ENCODE measurements at places on chromosomes 12 and 14. TPM values are rescaled to one million over a fixed set of nuclear protein-coding genes. Genes with fewer than 3 reads are reported as not detected.

Gene OTOGL
- 0.27 TPM for total RNA-seq

Gene KHNYN
- 26.8 TPM for total RNA-seq

Gene OTUB2
- 1.2 TPM for total RNA-seq

Gene CLEC1B
- total RNA-seq = not detected

DNA sequence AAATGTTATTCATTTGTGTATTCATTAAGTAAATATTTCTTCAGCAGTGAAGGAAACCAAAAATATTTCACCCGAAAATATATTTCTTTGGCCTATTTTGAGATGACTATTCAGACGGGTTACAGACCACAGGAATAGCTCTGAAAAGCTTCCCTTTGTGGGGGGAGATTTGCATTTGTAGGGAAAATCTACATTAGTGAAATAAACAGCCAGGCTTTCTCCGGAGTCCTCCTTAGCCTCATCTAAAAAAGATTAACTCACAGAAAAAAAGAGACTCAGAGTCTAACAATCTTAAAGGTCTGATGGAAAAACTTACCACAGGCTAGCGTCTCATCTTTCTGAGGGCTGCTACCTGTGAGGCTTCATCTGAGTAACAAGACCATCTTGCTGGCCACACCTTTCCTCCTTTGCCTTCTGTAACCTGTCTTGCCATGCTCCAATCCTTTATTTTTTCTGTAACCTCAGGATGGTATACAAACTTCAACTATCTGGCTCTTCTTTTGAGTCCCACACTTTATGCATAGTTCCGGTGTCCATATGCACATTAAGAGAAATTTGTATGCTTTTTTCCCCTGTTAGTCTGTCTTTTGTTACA lies 100.7 kb downstream of the CNTN1 start:
- H3K27ac ChIP-seq = no peak overlapping the region
- H3K4me1 ChIP-seq = no peaks in the 10 kb centered on the region
- H3K27me3 ChIP-seq = no peaks in the 10 kb centered on the region
- no peak overlapping the region for H3K4me3 ChIP-seq
- DNase-seq = no peak

GRCh38 chr12:47903151-47903611 lies 1.6 kb downstream of the VDR start:
- peak; percentile 25 for DNase-seq
- H3K27me3 ChIP-seq = peaks cover 16% of the 10 kb centered on the region
- H3K36me3 ChIP-seq = no peaks in the 10 kb centered on the region
- H3K27ac ChIP-seq = peak overlapping the region; percentile 84
- peak overlapping the region; percentile 98 for H3K4me3 ChIP-seq
- H3K4me1 ChIP-seq = peaks cover 45% of the 10 kb centered on the region

- no peak for DNase-seq
- peak overlapping the region; percentile 55 for H3K27ac ChIP-seq
- peaks cover 17% of the 10 kb centered on the region for H3K4me1 ChIP-seq
- peaks cover 7% of the 10 kb centered on the region for H3K27me3 ChIP-seq
Observed at GRCh38 chr14:105487986-105488777, 1.5 kb downstream of the CRIP1 start.

DNA sequence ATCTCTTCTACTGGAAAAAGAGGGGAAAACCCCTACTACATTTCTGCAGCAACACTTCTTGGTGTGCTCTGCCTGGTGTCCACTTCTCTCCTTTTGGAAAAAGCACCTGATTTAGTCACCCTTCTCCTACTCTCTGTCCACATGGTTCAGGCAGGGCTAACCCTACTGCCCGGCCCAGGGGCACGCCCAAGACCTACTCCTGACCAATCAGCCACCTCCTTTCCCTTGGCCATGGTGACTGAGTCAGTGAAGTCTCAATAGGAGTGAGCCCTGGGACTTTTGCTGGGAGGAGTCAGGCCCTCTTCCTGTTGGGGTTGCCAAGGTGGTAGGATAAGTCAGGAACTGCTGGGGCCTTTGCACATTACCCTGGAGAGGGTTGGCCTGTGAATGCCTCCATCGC lies 52.5 kb upstream of the MYL2 start:
- DNase-seq = no peak
- peaks cover 7% of the 10 kb centered on the region for H3K27me3 ChIP-seq
